ENCODE measurements at places on chromosomes 11 and 22.

DNA sequence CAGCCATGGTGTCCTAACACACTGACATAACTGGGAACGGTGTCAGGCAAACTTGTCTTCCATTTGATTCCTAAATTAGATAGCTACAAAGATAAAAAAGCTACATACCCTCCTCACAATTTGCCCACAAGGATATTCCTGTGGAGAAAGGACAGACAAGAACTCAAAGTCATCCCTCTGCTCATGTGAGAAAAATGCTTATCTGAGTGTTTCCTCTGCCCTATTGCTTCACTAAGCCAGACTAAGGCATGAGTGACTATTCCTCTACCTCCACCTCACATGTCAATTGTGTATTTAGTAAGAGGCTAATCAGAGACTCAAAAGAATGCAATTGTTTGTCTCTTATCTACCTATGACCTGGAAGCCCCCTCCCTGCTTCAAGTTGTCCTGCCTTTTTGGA lies 247.7 kb downstream of the DDX10 start:
- no peak for DNase-seq

DNA sequence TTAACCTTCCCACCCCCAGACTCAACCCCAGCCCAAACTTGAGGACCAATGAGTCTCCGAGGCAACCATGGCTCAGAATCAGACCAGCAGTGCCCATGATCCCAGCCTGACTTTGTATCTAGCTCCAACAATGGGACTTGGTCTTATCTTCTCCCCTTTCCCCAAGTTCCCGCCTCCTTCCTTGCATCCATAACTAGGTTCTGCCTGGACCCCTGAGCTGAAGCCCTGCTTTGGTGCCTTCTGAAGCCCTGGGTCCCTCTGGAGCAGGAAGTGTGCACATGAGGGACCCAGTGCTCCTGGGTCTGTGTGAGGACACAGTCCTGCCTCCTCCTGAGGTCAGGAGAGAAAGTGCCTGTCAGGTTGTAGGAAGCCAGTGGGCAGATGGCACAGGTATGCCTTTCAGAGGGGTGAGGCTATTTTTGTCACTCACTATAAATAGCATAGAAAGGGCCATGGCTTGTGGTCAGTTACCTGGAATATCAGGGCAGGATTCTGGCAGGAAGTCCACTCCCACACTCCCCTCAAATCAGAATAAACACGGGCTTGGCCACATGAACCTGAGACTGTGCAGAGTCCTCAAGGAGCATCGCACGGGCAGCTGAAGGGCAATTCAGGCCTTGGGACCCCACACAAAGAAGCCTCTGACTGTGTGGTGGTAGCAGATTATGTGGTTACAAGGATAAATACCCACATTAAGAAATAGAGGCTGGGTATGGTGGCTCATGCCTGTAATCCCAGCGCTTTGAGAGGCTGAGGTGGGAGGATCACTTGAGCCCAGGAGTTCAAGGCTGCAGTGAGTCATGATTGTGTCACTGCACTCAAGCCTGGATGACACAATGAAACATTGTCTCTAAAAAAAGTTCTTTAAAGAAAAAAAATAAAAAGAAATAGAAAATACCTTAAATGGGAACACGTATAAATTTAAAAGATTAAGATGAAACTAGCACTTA lies 27.4 kb downstream of the RCN1 start:
- no peak for DNase-seq

DNA sequence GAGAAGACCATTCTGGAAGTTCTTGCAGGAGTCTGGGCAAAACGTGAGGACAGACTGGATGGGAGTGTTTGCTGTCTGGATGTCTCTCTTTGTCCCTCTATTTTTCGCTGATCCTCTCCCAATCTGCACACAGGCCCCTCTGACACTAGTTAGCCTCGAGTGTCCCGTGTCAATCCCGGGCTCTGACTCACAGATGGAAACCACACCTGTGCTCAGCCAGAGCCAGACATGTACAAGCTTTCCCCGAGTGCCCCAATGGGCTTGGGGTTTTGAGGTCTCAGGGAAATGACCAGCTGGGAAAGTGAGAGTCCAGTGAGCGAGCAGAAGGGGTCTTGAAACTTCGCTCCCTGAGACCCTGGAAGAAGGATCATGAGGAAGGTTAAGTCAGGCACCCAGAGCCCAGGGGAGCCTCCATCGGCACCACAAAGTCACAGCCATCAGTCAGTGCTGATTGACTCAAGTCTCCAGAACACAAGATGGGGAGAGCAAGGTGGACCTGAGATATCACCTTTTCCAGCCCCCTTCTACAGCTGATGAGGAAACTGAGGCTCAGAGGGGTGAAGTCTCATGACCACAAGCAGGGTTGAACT lies 13.9 kb downstream of the APOL2 start:
- no peak for DNase-seq

DNA sequence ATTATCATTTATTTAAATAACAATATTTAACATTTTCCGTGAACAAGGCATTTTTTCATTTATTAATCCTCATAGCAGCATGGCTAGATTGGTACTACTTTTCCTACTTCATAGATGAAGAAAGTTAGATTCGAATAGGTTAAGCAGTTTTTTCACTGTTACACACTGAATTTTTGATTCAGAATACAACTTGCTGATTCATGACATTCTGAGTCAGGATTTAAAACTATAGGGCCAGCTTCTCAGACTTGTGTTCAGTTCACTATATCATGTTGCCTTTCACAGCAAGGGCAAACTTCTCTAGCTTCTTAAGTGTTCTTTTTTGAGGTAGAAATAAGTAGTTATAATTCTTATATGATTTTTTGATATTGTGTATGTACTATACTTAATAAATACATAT lies 31.5 kb downstream of the CYP2R1 start:
- no peak for DNase-seq

- DNase-seq: no peak
Observed at GRCh38 chr11:11247576-11247975, 105.5 kb downstream of the CSNK2A3 start.

DNA sequence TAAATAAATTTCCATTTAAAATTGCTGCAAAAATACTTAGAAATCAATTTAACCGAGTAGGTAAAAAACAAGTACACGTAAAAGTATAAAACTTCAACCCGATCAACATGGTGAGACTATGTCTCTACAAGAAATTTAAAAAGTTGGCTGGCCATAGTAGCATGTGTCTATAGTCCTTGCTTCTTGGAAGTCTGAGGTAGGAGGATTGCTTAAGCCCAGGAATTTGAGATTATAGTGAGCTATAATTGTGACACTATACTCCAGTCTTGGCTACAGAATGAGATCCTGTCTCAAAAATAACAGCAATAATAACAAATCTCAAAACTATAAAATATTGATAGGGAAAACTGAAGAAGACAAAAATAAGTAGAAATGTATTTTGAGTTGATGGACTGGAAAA lies 11.1 kb downstream of the CASP4 start:
- no peak for DNase-seq

Measured in CD4-positive, alpha-beta T cell treated with Interleukin-21 for 1 hour (primary cell).